NCI-H187 (cell line): ENCODE measurements at places on chromosomes 11 and 22.

DNA sequence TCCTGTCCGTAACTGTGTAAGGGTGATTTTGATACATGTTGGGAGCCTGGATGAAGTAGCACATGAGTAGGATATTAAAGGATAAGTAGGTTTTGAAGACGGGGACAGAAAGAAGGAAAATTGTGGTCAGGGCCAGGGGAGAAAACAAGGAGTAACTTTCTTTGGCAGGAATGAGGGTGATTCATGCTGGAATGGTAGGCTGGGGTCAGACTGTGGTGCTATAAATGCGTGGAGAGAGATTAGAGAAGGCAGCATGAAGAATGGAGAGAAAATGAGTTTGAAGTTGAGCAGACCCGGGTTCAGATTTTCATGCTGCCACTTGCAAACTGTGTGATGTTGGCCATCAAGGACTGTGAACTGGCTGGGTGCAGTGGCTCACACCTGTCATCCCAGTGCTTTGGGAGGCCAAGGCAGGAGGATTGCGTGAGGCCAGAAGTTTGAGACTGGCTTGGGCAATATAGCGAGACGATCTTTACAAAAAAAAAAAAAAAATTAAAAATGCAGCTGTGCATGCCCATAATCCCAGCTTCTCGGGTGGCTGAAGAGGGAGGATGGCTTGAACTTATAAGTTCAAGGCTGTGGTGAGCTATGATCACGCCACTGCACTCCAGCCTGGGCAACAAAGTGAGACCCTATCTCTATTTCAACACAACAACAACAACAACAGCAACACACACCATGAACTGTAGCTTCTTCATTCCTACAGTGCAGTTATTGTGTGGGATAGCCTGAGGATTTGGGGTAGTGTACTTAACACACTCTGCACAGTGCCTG, 22.3 kb downstream of the ZBTB16 start:
- no peak for DNase-seq

DNA sequence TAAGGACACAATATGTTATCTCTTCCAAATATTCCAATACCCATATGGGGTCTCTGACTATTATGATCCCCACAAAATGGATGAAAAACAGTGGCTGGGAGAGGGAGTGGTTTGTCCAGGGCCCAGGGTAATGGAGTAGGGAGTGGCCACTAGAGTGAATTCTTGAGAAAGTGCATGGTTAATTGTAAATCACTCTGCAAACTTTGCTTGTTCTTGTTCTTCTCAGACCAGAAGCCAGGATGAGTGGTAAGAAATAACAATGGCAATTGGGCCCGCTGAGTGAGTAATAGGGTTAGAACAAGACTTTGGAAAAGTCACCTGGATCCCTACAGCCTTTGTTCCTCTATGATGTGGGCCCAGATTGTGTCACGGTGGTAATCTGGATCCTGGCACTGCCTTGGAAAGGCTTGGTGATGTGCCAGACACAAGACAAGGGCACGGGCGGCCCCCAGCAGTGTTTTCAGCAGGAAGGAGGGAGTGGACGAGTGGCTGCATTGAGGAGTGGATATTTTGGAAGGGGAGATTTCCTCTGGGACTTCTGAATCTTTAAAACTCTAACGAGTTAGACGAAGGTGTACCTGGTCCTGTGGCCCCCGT, 18.2 kb upstream of the KIRREL3 start:
- DNase-seq = no peak

- no peak for DNase-seq
Observed at GRCh38 chr11:72789493-72790131, 4.2 kb downstream of the STARD10 start.

DNA sequence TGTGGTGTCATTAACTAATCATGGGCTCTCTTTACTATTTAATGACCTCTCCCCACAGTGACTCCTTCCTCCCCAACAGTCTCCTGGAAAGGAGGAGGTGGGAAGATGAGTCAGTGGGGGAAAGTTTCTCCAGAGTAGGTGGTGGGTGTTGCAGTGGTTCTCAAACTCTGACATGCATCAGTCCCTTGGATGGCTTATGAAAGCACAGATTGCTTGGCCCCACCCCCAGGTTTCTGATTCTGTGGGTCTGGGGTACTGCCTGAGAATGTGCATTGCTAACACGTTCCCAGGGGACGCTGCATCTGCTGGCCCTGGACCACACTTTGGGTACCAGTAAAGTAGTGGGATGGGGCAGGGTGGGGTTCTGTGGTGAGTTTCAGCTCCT, 9.8 kb downstream of the CD82 start:
- no peak for DNase-seq

- no peak for DNase-seq
Observed at GRCh38 chr11:44615913-44616791, 50.7 kb downstream of the CD82 start.
